Upper lobe of left lung (tissue), 6 donors: ENCODE measurements at places on chromosomes 12 and 14. TPM values are rescaled to one million over a fixed set of nuclear protein-coding genes. Genes with fewer than 3 reads are reported as not detected.

Gene RPAP3
- total RNA-seq: 12.8 TPM

Gene ADAMTS20
- not detected for total RNA-seq

Gene C1R
- total RNA-seq: 410 TPM

Gene CLEC4A
- total RNA-seq: 26.2 TPM

Gene ZFYVE26
- total RNA-seq: 27.7 TPM
